Mucosa of gallbladder (tissue), 1 donor: ENCODE measurements at places on chromosomes 6 and 20. TPM values are rescaled to one million over a fixed set of nuclear protein-coding genes. Genes with fewer than 3 reads are reported as not detected.

- no peak for DNase-seq
Observed at GRCh38 chr6:91437315-91437729, 850.5 kb upstream of the MAP3K7 start.

- no peak for DNase-seq
Observed at GRCh38 chr20:54601831-54602515, 126.6 kb downstream of the DOK5 start.

SLC22A3 gene
- total RNA-seq = 36.0 TPM

VWA7 gene
- 18.5 TPM for total RNA-seq

NANP gene
- total RNA-seq = 2.8 TPM
